ENCODE measurements at places on chromosomes 5 and 9.
A peak's percentile ranks its signal among the peaks of the same experiment; 100 is the strongest.

- DNase-seq = no peak
These were observed 2.8 kb upstream of the AMBP start for GRCh38 chr9:114080773-114081440.

DNA sequence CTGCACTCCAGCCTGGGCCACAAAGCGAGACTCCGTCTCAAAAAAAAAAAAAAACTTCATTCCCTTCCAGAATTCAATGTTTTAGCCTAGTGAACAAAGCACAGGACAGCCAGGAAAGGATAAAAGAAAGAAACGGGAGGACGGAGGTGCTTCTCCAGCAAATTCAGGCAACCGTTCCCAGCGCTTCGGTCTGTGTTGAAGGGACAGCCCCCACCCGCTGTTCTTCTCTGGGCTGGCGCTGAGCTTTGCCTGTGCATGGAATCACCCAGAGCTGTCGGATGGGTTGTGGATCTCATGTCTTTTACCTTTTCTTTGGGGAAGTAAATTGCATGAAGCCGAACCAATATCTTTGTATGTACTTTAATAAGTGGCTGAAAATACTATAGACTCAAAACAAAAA, 248.4 kb upstream of the IRX2 start:
- no peak for DNase-seq

DNA sequence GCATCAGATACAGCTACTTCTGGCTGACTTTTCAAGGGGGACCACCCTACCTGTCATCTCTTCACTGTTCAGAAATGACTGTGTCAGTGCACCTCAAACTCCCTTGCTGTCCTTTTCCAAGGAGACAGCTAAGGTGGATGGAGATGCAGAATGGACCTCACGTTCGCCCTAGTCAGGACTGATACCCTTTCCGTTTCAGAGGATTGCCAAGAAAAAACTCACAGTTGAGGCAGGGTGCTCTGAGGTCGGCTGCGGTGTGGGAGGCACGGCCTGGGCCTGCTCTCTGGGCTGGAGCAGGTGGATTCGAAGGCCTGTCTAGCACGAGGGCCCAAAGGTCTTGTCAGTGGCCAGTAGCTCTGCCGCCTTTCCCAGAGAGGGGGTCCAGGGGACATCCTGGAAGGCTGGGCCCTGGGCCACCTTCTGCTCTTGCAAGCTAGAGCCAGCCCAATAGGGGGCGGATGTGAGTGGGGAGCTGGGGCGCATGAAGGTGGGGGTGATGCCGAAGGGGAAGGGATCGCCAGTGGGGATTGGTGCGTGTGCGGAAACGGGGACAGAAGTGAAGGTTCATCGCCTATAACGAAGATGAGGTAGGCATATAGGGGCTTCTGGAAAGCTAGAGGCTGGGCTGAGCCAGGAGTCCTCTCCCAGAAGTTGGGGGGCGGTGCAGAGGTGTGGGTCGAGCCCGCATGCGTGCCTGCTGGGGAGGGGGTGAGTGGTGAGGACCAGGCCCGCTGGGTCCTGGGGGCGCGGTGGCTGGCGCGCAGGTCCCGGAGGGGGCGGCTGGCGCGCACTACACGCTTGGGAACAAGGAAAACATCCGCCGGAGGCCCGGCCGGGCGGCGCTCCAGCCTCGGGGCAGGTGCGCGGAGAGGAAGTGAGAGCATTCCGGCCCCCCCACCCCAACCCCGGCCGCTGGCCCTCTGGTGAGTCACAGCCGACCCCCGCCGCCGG, 2.5 kb upstream of the MSMP start:
- DNase-seq = no peak

- DNase-seq = no peak
These were observed 41.4 kb upstream of the FAT2 start for GRCh38 chr5:151632524-151632923.

- DNase-seq = no peak
These were observed 14.9 kb downstream of the LARP1 start for GRCh38 chr5:154770111-154770510.

DNA sequence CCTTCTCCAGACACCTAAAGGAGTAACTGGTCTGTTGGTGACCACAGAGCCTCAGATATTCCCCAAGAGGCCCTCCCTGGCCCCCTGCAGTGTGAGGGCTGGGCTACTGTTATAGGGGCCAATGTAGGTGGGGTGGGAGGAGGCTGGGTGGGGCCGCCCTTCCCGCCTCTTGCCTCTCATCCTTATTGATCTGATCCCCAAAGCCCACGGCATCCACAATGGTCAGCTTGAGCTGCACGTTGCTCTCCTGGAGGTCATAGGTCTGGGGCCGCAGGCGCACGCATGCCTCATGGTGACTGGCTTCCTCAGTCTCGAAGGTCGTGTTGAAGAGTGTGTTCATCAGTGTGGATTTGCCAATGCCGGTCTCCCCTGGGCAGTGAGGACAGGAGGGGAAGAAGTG, 13.0 kb downstream of the SEPTIN8 start:
- no peak for DNase-seq

- DNase-seq = peak; percentile 39
These were observed 55.7 kb upstream of the SPDL1 start for GRCh38 chr5:169527863-169528262.

- DNase-seq = no peak
These were observed 190.1 kb downstream of the ATPSCKMT start for GRCh38 chr5:10059556-10059955.

GRCh38 chr9:87193151-87193550, 245.8 kb upstream of the GAS1 start:
- DNase-seq = peak; percentile 15

DNA sequence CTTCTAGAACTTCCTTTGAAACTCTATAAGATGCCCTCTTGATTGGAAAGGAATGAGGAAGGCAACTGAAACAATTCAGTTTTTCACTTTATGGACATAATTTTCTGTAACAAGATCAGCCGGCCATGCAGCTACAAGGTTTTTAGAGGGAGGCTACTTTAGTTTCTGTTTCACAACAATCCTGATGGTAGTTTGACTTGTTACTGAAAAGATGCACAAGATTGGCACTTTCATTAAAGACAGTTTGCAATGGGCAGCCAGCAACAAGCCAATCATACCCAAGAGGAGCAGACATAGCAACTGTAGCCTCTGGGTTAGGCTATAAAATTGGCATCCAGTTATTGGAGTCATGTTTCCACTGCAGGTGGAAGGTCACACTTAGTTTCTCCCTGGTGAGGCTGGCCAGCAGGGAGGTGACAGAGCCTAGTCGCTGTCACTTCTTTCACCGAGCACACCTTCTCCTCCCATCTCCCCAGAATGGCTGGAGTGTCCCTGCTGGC, 74.3 kb upstream of the TGFBR1 start:
- DNase-seq = no peak

DNA sequence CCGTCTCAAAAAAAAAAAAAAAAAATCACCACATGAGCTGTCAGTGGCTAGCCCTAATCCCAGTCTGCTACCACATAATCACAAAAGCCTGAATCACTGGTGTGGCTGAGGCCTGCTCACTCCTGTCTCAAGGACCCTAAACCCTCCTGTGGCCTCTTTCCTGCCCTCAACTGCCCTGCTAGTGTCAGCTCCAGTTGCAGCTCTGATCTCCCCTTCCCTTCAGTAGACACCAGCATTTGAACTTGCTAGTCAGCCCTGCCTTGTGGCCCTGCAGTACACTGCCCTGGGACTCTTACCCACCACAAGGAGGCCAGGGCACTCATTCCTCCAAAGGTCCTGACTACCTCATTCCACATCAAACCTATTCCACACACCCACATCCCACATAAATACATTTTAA, 9.5 kb upstream of the P4HA2 start:
- no peak for DNase-seq

- DNase-seq = no peak
These were observed 775 bp upstream of the LHX2 start for GRCh38 chr9:124010665-124011321.

DNA sequence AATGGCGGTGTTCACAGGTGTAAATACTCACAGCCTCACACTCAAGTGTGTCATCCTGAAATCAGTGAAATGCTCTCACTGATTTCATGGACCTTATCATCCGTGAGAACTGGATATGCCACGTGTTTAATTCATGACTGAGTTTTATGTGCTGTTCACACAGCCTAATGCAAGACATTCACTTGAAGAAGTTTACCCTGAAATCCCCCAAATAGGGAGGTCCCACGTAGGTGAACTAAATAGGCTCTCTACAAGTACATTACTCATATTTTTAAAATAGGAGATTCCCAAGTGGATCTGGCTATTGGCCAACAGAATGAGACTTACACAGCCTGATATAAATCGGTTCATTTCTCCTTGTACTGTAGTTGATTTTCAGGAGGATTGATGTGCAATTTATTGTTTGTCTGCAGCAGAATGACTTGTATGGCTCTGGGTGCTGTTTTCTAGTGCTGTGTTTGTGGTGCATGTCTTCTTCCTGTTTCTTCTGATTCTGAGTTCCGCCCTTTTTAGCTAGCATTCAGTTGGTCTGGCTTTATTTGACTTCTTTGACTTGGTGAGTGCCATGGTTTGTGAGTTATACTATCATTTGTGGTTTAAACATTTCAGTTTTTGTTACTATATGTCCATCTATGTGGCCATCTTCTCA, 25.1 kb downstream of the TRIO start:
- DNase-seq = no peak

DNA sequence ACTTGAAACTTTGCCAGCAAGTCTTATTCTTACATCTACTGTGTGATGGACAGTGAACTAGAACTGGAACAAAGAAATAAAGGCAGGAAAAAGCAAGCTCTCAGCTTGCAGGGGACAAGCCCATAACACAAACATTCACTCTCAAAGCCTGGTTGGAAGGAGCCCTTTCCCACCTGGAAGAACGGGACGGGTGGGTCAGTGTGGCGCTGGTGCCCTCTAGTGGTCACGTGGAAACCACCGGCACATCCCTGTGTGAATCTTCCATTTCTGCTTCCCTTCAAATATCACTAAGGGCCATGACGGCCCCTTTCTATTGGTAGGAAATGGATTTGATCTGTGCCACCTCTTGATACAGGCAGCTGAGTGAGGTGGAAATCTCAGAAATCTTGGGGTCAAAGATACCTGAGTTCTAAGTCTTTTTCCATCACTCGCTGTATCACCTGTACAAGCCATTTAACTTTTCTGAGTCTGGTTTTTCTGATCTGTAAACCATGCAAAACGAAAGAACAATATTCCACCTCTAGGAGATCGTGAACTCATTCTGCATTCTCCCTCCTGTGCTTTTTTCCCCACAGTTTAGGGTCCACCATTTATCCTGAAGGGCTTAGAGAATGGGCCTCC, 211.6 kb downstream of the MSX2 start:
- DNase-seq = peak; percentile 10

DNA sequence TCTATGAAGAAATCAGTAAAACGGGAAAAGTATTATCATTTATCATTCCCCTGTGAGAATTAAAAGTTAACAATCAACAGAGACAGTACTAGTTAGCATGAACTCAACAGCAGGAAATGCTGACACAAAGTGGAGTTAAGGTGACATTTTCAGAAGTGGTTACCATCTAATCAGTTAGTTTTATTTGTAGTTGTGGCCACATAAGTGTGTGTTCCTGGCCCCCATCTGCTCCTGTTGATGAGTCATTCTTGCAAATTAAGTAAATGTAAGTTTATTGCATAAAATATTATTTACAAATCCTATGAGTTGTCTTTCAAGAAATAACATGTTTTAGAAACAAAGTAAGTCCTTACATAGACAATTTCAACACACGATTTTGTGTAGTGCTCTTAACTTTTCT, 8.9 kb upstream of the BNC2 start:
- peak; percentile 63 for DNase-seq

DNA sequence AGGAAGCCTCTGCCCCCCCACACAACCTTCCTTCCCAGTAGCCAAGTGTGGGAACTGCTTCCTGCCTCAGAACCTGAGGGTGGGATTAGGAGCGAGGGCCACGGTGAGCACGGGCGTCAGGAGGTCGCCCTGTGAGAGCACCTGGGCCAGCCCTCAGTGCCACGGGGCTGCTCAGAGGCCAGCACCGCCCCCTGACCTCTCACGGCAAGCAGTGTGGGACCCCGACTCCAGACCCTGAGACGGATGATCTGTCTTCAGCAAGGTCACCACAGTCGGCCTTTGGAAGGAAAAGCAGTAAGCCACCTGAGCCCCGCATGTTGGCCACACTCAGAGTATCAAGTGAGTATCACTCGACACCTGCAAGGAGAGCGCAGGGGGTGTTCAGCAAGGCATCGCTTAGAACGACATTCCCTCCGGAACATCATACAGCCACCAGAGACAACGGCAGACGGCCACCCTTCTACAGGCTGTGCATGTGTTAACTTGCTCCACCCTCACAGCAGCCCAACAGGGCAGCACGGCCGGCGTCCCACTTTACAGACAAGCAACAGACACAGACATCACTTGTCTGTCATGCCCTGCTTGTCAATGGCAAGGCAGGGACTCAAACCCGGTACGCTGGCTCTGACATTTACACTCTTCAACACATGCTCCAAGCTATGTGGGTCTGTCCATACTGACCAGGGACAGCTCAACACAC, 50.2 kb downstream of the IPPK start:
- DNase-seq = no peak

GRCh38 chr9:121698627-121699570, 47.5 kb downstream of the DAB2IP start:
- no peak for DNase-seq

- DNase-seq = no peak
These were observed 78.5 kb downstream of the OLFM1 start for GRCh38 chr9:135165756-135166519.

DNA sequence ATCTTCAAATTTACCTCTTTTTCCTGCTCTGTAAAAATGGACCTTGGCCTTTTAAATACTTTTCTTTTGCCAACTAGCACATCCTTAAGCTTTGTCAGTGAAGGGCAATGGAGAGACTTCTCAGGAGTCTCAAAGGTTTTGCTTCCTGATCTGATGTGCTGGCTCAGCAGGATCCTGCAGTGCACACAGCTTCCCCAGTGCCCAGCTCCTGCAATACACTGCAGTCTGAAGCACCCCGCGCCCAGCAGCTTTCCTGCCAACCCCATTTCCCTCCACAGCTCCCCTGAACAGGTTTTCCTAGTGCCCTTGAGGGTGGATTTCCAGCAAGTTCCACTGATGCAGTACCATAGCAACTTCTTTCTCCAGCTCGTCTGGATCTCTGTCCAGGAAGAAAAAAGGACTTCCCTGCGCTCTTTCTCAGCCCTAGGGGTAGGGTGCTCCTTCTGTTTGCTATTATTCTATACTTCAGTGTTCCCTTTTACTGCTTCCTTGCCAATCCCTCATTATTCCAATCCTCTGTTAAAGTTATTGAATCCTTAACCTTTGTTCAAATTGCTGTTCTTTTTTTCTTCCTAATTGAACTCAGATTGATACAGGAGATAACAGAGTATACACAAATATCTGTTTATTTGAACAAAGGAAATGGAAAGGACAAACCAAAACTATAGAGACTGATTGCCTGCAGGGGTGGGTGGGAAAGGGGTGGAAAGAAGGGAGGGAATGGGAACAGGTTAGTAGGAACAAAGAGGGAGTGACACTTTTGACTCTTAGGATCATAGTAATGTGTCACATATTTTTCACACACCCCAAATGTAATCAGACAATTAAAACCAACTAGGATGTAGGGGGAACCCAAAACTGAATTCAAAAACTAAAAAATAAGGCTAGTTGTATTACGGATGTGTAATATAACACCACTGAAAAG, 8.5 kb downstream of the SNAPC3 start:
- no peak for DNase-seq

- peak; percentile 34 for DNase-seq
These were observed 495.9 kb downstream of the CSNK1G3 start for GRCh38 chr5:124007675-124008398.

All from fibroblast of gingiva (primary cell).